ENCODE measurements at places on chromosomes 1 and 21.
A peak's percentile ranks its signal among the peaks of the same experiment; 100 is the strongest.

DNA sequence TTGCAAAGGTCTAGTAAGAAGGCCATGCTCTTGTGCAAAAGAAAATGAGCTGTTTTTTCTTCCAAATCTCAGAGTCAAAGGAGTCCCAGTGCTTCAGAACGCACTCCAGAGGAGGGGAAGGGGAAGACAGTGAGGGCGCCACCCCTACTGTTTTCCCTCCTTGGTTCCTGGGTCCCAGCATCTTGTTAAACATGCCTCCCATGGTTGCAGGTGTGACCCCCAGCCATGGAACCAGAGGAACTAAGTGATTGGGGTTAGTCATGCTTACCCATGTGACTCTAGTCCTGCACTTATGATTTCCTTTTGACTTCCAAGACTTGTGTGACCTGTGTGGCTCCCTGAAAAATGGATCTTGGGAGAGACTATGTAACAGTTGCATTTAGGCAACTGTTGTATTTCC is 6.1 kb upstream of the AKR7A3 start:
- DNase-seq: no peak

GRCh38 chr21:32587120-32587519 is 1.8 kb upstream of the TCP10L start:
- DNase-seq: no peak

GRCh38 chr1:211344152-211344618 is 17.6 kb downstream of the TRAF5 start:
- no peak for DNase-seq

DNA sequence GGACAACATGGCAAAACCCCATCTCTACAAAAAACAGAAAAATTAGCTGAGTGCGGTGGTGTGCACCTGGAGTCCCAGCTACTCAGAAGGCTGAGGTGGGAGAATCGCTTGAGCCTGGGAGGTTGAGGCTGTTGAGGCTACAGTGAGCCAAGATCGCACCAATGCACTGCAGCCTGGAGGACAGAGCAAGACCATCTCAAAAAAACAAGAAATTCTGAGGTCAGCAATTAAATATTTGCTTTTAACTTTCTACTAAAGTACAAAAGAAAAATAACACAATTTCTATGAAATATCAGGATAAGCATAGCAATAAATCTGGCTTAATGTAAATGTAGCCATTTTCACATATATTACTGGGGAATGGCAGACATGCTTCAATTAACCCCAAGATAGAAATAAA is 9.9 kb downstream of the PPP1R15B start:
- no peak for DNase-seq

- no peak for DNase-seq
These were observed 58.7 kb upstream of the LRRN2 start for GRCh38 chr1:204744107-204744779.

DNA sequence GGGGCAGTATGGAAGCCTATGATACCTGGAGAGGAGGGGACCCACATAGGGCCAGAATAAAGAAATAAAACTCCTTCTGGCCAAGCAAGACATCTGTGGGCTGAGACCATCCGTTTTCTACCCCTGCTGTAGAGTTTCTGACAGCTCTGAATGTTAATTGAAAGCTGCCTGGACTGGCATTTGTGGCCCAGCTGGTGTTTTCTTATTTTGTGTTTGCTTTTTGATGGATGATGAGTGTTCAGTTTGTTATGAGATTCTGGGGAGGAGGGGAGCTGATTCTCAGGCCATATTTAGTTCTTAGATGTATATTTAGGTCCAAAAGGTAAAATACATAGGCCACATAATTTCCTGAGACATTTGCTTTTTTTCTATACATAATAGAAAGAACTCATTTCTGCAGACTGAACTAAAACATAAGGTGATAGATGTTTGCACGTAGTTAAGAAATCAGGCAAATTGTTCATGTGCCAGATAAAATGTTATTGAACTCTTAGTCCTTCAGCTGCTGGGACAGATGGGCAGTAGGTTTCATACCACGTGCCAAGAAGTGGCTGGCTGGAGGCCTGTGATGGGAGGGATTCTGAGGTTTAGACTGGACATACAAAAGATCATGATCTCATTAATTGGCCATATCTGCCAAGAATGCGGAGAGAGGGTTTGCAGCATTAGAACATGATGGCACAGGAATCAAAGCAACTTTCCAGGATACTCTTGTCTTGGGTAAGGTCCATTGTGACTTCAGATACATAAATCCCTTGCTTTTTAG is 54.1 kb downstream of the DSCAM start:
- DNase-seq: no peak

GRCh38 chr1:37448691-37449417 is 25.5 kb upstream of the ZC3H12A start:
- DNase-seq: no peak

- no peak for DNase-seq
These were observed 324.0 kb downstream of the NTNG1 start for GRCh38 chr1:107464827-107465226.

DNA sequence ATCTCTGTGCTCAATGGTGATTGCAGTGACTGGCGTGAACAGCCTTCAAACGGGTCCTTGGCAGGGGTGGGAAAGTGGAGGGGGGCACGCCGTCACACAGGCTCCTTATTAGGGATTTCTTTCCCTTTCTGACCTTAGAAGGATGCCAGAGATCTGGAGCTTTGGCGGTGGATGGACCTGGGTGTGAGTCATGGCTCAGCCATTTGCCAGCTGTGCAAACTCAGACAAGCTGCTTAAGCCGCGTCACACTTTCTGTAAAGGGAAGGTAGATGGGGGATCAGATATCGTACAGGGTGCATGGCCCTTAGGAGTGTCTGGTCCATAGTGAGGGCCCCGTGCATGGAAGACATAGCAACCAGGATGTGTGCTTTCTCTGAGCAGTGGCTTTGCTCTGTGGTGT is 48.3 kb upstream of the C1orf174 start:
- DNase-seq: no peak

- no peak for DNase-seq
These were observed 51.1 kb downstream of the GLUL start for GRCh38 chr1:182340233-182341058.

DNA sequence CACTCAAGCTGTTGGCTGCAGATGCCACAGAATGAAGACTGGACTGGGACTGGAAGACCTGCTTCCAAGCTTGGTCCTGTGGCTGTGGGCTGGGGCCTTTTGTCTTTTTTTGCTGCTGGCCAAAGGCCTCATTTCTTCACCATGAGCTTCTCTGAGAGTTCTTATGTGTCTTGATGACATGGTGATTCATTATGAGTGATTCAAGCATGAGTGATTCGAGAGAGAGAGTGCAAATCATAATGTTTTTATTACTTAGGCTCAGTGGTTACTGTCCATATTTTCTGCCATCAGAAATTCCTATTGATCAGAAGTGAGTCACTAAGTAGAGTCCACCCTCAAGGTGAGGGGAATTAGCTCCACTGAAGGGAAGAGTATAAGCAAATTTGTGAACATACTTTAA is 94.0 kb downstream of the PCP4 start:
- DNase-seq: no peak

DNA sequence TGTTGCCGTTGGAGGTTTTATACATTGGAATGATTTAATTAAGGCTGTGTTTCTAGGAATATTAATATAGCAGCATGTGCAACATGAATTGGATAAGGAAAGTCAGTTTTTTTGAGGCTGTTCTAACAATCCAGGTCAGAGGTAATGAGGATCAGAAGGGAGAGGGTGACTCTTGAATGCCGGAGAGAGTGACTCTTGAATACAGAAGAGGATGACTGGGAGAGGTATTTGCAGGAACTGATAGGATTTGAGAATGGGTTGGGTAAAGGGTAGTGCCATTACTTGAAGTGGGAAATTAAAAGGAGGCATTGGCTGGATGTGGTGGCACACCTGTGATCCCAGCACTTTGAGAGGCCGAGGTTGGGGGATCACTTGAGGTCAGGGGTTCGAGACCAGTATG is 55.6 kb upstream of the MACF1 start:
- no peak for DNase-seq

GRCh38 chr1:185920602-185921001 is 186.4 kb downstream of the HMCN1 start:
- no peak for DNase-seq

DNA sequence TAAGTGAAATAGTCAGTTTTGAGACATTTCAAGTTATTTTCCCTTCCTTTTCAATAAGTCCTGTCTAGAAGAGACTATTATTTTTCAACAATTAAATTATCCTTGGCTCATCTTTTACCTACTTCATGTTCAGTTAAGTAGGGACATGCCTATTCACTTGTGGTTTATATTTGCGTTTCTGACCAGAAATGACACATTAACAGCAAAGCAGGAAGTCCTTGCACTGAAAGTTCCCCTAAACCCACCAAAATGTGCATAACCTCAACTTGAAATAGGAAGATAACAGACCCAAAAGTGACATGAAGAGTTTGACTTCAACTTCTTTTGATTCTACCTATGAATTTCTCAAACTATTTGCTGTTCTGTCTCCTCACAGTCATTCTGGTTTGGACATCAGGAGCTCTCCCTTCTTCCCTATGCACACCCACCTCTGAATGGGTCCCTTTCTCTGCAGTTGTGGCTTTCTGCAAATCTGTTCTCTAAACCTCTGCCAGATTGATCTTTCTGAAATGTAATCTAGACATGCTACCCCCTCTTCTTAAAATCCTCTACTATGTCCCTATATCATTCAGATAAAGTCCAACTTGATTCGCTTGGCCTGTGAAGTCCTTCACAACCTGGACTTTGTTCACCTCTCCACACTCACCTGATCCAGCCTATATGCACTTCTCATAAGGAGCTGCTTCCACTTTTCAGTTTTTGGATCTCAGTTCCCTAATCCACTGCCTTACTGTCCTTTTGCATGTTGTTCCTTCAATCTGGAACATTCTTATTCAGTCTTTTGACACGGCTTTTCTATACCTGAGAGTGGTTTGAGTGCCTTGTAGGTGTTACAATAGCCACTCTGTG is 661.5 kb upstream of the ADGRL4 start:
- DNase-seq: no peak

GRCh38 chr1:186424539-186424938 is 36.4 kb downstream of the PDC start:
- no peak for DNase-seq

DNA sequence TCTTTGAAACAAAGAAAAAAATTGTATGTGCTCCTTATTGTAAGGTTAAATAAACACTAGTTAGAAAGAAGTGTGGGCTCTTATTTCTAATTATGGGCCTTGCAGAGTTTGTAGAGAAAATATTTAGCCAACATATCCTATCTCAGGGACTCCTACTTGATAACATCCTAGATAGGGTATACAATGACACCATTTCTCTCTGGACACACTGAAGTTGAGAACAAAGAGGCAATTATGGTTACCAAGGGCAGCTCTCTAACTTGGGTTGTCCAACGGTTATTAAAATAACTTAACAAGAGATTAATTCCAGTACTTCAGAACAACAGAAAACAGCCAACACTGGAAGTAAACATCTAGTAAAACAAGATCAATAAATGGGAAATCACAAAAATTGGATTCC is 69.0 kb upstream of the ZC3H11B start:
- no peak for DNase-seq

GRCh38 chr1:203278885-203279406 is 26.4 kb upstream of the BTG2 start:
- no peak for DNase-seq

GRCh38 chr1:11450310-11450709 is 28.6 kb upstream of the DISP3 start:
- DNase-seq: no peak

GRCh38 chr1:98482611-98483010 is 178.9 kb upstream of the SNX7 start:
- no peak for DNase-seq

DNA sequence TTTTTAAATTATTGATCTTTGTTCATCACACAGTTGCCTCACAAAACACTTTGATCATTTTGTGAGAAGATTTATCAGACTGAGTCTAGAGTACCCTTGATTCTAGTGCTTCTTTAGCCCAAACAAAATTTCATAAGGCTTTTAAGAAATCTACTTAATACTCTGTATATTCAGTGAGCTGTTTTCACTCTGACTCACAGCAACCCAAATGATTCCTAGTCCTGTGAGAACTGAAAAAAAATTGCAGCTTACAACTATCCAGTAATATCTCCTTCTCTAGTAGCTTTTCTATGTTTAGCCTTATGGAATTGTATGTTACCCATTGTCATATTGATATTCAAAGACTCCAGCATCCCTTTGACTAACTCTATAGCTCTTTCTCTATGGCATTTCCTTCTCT is 915.6 kb downstream of the AMY1C start:
- no peak for DNase-seq

DNA sequence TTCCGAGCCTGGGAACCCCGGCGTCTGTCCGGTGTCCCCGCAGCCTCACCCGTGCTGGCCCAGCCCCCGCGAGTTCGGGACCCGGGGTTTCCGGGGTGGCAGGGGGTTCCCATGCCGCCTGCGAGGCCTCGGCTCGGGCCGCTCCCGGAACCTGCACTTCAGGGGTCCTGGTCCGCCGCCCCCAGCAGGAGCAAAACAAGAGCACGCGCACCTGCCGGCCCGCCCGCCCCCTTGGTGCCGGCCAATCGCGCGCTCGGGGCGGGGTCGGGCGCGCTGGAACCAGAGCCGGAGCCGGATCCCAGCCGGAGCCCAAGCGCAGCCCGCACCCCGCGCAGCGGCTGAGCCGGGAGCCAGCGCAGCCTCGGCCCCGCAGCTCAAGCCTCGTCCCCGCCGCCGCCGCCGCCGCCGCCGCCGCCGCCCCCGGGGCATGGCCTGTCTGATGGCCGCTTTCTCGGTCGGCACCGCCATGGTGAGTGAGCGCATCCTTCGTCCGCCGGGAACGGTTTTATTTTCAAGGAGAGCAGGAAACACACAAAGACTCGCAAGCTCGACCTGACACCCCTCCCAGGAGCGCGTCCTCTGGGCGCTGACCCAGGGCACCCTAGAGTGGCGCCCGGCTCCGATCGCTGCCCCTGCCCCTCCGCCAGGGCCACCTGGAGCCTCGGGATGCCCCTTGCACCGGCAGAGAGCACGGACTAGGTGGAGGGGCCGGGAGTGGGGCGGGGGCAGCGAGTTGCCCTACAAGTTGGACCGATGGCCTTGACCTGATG is at the start of gene ABCG1:
Gene ABCG1 (plus strand): TSS at position 305 of the 770 bp plus-strand sequence. CDS start 123 bp downstream, at position 428.
- DNase-seq: peak; percentile 64

DNA sequence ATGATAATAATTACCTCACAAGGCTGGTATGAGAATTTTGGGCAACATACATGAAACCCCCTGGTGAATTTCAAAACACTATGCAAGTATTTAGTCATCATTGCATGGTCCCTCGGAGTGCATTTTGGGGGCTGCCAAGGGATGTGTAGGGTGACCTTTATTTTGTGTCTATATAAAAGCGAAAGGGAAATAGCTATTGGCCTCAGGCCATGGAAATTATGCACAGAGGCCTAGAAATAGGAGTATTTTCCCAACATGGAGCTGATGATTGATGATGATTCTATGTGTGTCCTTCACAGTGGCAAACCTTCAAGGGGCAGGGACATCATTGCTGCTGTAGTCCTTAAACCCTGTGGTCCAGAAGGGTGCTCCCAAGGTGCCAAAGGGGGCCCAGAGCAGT is 265.5 kb downstream of the ST6GALNAC3 start:
- DNase-seq: no peak

GRCh38 chr21:33075596-33076195 is 5.8 kb downstream of the OLIG1 start:
- DNase-seq: no peak

DNA sequence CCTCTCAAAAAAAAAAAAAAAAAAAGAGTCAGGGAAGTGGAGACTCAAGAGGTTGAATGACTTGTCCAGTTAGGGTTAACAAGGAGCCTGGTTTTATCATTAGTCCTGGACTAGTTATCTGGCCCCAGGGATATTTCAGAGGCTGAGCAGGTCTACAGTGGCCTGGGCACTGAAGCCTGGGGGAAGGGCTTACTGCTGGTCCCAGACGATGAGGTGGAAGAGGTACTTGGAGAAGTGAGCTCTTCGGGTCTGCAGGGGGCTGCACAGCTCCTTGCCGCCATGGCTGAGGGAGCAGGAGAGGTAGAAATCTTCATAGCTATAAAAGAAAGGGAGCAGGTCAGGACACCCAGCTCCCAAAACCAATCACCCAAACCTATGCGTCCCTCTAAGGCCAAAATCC is 40.1 kb downstream of the PIK3C2B start:
- no peak for DNase-seq

Measured in stimulated activated naive CD8-positive, alpha-beta T cell treated with anti-CD3 and anti-CD28 coated beads, Interleukin-15, amount 100 ng/mL, for 72 hours (primary cell).